ENCODE measurements at places on chromosomes 13 and 19. TPM values are rescaled to one million over a fixed set of nuclear protein-coding genes. Genes with fewer than 3 reads are reported as not detected.

The PLVAP gene
- polyA plus RNA-seq: not detected

The KATNAL1 gene
- 10.1 TPM for polyA plus RNA-seq

- H3K27ac ChIP-seq: no peak overlapping the region
- no peaks in the 10 kb centered on the region for H3K4me1 ChIP-seq
- H3K27me3 ChIP-seq: no peaks in the 10 kb centered on the region
- H3K36me3 ChIP-seq: no peaks in the 10 kb centered on the region
- no peak for DNase-seq
- no peak overlapping the region for H3K4me3 ChIP-seq
Measured at GRCh38 chr13:48592688-48593049, 59.8 kb upstream of the RCBTB2 start.

DNA sequence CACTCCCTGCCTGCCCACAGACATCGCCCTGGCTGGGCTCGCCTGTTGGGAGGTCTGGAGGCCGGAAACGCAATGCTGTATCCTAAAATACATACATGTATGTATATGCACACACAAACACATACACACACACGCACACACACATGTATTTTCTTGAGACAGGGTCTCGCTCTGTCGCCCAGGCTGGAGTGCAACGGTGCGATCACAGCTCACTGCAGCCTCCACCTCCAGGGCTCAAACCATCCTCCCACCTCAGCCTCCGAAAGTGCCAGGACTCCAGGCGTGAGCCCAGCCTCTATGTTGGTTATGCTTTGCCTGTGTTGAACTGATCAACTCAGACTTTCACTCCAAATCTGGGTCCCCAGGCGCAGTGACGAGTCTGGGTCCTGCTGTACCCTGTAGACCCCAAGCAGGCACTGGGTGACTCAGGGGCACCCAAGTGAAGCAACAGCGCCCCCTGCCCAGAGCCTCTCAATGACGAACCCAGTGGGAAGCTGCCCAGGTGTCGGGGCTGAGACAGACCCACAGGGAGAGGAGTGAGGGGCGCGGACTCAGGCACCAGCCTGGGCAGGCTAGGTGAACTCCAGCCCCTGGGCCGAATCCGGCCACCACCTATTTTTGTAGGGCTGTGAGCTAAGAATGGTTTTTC is 27.4 kb upstream of the CACTIN start:
- peaks cover 2% of the 10 kb centered on the region for H3K4me1 ChIP-seq
- no peaks in the 10 kb centered on the region for H3K36me3 ChIP-seq
- H3K4me3 ChIP-seq: no peak overlapping the region
- H3K27me3 ChIP-seq: no peaks in the 10 kb centered on the region
- no peak for DNase-seq
- H3K27ac ChIP-seq: no peak overlapping the region

The B3GNT8 gene
- 1.8 TPM for polyA plus RNA-seq

GRCh38 chr13:22270881-22271280 is 600.0 kb downstream of the FGF9 start:
- no peaks in the 10 kb centered on the region for H3K4me1 ChIP-seq
- no peaks in the 10 kb centered on the region for H3K27me3 ChIP-seq
- H3K36me3 ChIP-seq: no peaks in the 10 kb centered on the region
- no peak for DNase-seq
- H3K4me3 ChIP-seq: no peak overlapping the region

The ZNF583 gene
- 3.3 TPM for polyA plus RNA-seq

- peaks cover 5% of the 10 kb centered on the region for H3K27me3 ChIP-seq
- no peaks in the 10 kb centered on the region for H3K36me3 ChIP-seq
- H3K4me1 ChIP-seq: peaks cover 1% of the 10 kb centered on the region
- no peak for DNase-seq
Measured at GRCh38 chr19:41876847-41877832, at the start of gene CD79A. Gene CD79A, plus strand, starts transcription at chr19:41877279. Its CDS starts 26 bp downstream, at chr19:41877305.

The PCP2 gene
- polyA plus RNA-seq: not detected

- no peak for DNase-seq
- H3K4me3 ChIP-seq: no peak overlapping the region
- H3K27me3 ChIP-seq: no peaks in the 10 kb centered on the region
- H3K36me3 ChIP-seq: no peaks in the 10 kb centered on the region
Measured at GRCh38 chr13:114071991-114072390, 60.4 kb downstream of the RASA3 start.

- no peak overlapping the region for H3K4me3 ChIP-seq
- no peak for DNase-seq
- H3K27me3 ChIP-seq: no peaks in the 10 kb centered on the region
- no peaks in the 10 kb centered on the region for H3K4me1 ChIP-seq
- no peaks in the 10 kb centered on the region for H3K36me3 ChIP-seq
Measured at GRCh38 chr13:96426167-96426566, 336.3 kb downstream of the HS6ST3 start.

The FCER2 gene
- polyA plus RNA-seq: not detected

GRCh38 chr13:30138511-30138910 is 168.8 kb downstream of the KATNAL1 start:
- no peaks in the 10 kb centered on the region for H3K36me3 ChIP-seq
- no peak overlapping the region for H3K4me3 ChIP-seq
- H3K27ac ChIP-seq: no peak overlapping the region
- DNase-seq: no peak

DNA sequence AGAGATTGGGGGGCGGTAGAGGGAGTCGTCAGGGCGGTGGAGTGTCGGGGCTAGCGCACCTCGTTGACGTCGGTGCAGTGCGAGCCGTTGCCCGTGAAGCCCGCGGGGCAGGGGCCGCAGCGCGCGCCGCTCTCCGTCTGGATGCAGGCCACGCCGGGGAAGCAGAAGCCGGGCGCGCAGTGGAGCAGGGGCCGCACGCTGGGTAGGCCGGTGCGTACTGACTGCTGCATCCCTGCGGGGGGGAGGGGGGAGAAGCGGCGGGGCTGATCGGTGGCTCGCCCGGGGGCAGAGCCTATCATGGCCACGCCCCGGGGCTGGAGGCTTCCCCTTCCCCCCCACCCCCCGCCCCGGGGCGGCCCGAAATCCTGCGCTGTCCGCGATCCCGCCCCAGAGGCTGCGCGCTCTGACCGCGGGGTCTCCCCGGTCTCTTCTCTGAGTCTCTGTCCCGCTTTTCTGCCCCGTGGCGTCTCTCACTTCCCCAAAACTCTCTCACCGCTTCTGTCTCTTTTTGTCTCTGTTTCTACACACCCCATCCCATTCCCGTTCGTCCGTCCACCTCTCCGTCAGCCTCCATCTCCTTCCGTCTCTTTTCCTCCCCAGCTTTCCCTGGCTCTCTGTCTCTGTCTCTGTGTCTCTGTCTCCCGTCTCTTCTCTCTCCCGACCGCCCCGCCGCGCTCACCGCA is 1.1 kb downstream of the COMP start:
- H3K4me3 ChIP-seq: no peak overlapping the region
- H3K27me3 ChIP-seq: peaks cover 74% of the 10 kb centered on the region
- H3K4me1 ChIP-seq: no peaks in the 10 kb centered on the region
- DNase-seq: no peak

DNA sequence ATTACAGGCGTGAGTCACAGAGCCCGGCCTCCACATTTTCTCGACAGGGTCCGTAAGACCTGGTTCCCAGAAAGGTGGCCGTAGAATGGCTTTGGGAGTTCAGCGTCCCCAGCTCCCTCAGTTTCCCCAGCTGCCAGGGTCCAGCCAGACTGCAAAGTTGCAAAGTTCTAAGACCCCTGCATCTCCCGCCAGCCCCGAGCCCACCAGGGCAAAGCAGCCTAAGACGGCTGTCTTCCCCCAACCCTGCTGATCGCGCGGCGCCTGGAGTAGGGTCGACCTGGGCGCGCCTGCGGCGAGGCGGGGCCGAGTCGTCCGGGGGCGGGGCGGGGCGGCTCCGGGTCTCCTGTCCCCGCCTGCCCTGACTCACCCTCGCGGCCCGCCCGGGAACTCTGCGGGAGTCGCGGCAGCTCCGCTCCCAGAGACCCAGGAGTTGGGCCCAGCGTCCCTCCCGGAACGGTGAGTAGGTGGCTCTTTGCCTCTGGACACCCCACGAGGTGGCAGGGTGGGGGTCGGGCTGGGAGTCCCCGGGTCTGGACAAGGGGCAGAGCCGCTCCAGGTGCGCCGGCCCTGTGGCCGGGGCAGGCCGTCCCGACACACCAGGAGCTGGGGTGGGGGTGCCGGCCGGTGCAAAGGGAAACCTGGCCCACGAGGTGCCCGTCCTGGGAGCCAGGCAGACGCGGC is at the start of gene LRRC8E:
TSS of gene LRRC8E (plus strand) at position 366 of the 681 bp plus-strand sequence. CDS start 7,094 bp downstream, outside the sequence.
- peak within 1 kb of the TSS; percentile 92 for H3K4me3 ChIP-seq
- DNase-seq: no peak
- H3K36me3 ChIP-seq: no peaks in the 10 kb centered on the region
- H3K27ac ChIP-seq: peak within 1 kb of the TSS; percentile 71
- H3K27me3 ChIP-seq: no peaks in the 10 kb centered on the region

- DNase-seq: no peak
- peaks cover 6% of the 10 kb centered on the region for H3K4me1 ChIP-seq
- no peaks in the 10 kb centered on the region for H3K27me3 ChIP-seq
Measured at GRCh38 chr13:50699874-50700663, 143.4 kb downstream of the DLEU7 start.

DNA sequence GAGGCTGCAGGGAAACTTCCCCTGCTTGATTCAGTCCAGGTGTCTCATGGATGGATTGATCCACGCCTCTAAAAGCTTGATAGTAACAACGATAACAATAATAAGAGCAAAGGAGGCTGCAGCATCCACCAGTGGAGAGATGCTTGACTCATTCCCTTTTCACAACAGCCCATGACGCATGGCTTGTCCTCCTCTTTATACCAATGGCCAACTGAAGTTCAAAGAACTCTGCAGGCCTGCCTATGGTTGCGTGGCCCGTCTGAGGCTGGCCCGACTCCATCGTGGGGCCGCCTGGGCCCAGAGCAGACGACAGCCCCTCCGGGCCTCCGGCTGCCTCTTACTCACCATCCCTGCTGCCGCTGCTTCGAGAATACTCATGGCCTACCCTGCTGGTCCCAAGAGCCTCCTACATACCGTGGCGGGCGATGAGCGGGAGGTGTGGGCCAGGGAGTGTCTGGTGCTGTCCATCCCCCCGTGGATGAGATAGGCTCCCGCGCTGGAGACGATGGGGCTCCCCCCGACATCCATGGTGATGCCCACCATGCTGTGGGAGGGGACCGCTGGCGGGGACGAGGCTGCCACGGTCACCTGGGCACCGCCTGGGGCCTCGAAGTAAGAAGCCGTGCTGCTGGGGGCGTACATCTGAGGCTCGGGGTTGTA is 61.8 kb upstream of the RANBP3 start:
- no peaks in the 10 kb centered on the region for H3K27me3 ChIP-seq
- DNase-seq: no peak
- no peak overlapping the region for H3K27ac ChIP-seq
- no peaks in the 10 kb centered on the region for H3K4me1 ChIP-seq
- H3K4me3 ChIP-seq: no peak overlapping the region
- peaks cover 27% of the 10 kb centered on the region for H3K36me3 ChIP-seq

GRCh38 chr13:75137911-75138571 is 343.9 kb downstream of the TBC1D4 start:
- no peaks in the 10 kb centered on the region for H3K27me3 ChIP-seq
- H3K27ac ChIP-seq: no peak overlapping the region
- no peaks in the 10 kb centered on the region for H3K4me1 ChIP-seq
- no peak for DNase-seq
- H3K36me3 ChIP-seq: no peaks in the 10 kb centered on the region
- no peak overlapping the region for H3K4me3 ChIP-seq

DNA sequence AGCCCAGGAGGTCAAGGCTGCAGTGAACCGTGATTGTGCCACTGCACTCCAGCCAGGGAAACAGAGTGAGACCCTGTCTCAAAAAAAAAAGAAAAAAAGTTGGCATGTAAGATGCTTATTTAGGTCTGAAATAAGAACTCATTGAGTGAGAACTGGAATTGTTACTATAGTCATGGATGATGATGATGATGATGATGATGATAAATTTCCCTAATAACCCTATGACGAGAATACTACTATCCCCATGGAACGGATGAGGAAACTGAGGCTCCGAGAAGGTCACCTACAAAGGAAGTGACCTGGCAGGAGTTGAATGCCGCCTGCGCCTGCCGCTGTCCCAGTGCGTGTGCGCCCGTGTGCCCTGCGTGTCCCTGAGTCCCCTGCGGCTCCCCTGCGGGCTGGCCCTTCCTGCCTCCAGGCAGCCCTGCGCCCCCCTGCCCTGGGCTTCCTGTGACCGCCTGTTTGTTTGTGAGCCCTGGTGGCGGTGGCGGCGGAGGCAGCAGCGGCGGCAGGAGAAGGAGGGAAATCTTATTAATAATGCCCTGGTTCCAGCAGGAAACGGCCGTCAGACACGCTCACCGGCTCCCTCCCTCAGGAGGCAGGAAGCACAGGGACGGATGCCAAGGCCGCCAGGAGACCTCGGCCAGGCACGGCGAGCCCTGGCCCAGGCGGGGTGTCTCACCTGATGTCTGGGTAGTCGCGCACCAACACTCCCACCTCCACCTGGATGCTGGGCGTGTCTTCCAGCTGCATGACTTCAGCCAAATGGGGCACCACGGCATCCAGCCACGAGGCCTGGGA is 29.6 kb downstream of the EXOC3L2 start:
- DNase-seq: no peak
- H3K4me3 ChIP-seq: no peak overlapping the region
- peaks cover 17% of the 10 kb centered on the region for H3K4me1 ChIP-seq
- no peaks in the 10 kb centered on the region for H3K36me3 ChIP-seq

DNA sequence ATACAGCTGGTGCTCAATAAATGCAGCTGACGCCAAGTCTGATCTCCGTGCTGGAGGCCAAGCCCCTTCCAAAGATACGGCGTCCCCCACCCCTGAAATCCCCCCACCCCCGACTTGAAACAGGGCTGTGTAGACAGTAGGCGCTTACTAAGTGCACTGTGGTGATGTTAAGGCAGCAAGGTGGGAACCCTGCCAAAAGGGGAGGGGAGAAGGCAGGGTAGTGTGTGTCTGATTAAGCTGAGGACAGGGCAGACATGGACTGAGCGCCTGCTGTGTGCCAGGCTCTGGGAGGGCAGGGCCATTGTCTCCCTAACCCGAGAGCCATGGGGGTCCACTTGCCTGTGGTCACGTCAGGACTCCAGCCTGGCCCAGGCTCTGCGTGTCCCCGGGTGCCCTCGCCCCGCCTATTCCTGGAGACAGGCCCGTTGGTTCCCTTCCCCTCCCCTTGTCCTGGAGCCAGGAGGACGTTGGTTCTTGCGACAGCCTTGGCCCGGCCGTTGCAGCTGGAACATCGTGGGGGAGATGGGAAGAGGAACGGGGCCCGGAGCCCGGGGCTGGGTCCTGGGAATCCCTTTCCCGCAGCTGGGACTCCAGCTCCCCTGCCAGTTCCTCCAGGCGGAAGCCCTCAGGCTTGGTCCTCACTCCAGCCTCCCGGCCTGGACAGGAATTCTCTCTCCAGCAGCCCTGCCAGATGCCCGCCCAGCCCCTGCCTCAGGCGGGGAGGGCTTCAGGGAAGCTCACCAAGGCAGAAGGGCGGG is 1.7 kb upstream of the ELANE start:
- no peak overlapping the region for H3K4me3 ChIP-seq
- no peaks in the 10 kb centered on the region for H3K36me3 ChIP-seq
- DNase-seq: no peak
- H3K27ac ChIP-seq: no peak overlapping the region

All from keratinocyte (primary cell).